ENCODE measurements at places on chromosomes 11 and 22.

DNA sequence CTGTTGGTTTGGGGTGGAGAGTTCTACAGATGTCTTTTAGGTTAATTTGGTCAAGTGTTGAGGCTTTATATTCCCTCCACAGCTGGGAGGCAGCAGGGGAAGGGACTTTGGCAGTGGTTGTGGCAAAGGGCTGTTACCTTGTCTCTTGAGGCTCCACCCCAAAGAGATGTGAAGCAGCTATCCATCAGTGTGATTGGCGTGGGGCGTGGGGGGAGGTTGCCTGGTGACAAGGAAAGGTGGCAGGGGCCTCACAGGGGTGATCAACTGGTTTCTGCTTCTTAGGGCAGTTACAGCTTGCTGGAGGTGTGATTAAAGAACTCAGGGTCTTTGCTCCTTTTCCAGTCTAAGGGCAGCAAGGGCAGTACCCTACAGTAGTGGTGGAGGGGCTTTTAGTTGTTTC is 59.3 kb downstream of the FANCF start:
- DNase-seq: no peak

DNA sequence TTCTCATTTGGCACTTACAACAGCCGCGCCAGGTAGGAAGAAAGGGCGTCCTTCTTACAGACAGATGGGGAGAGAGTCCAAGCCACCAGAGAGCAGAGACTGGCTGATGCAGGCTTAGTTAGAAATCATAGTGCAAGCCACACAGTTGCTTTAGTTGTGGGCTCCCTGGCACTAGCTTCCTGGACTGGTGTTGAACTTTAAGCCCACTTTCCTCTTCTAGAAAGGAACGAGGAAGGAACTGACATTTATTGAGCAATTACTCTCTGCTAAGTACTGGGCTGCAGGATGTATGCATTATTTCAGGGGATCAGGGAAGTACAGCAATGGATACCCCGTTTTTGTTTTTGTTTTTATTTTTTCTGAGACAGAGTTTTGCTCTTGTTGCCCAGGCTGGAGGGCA is 3.0 kb downstream of the BACE1 start:
- no peak for DNase-seq

DNA sequence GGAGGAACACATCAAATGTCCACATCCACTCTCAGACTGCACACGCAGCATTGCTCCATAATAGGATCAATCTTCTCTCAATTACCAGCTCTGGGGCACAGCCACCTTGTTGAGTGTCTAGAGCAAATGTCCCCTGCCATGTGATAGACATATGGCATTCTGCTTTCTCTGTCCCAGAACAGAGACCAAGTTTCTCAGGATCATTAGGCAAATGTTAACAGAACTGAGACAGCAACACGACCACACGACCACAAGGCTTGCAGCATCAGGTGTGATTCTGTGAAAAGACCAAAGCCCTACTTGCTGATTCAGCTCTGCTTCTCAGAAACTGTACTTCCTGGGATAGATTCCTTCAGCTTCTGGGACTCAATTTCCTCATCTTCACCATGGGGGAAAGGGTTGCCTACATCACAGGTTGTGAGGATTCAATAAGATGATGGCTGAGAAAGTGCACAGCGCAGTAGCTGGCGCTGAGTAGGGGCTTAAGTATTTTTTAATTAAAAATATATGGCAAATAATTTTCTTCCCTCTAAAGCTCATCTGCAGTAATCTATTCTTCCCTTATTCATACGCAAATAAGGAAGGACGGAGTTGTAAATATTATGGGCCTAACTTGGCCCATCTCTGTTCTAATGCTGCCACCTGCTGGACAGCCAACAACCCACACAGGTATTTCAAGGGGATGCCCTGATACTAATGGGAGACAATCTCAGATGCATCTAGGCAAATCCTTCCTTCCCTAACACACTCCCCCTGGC is 54.3 kb upstream of the USP47 start:
- DNase-seq: peak; percentile 45

DNA sequence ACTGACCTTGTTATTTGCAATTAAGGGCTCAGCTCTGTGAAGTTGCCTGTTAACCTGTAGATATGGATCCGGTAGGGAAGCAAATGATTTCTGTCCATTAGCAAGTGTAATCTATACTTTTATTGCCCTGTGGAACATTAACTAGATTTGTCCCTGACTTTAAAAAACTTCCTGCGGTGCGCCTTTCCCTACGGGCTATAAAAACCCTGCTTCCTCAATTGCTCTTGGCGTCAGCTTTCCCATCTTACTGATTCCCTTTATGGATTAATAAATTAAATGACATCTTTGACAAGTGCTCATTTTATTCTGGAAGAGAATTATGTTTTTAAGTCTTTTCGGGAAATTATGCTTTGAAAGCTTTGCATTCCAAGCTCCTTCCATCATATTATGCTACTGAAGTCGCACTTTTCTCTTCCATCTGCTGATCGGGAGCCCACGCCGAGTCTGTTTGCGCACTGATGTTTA is 18.3 kb upstream of the CLMP start:
- no peak for DNase-seq

- no peak for DNase-seq
Observed at GRCh38 chr11:121841487-121842191, 274.4 kb downstream of the BLID start.

DNA sequence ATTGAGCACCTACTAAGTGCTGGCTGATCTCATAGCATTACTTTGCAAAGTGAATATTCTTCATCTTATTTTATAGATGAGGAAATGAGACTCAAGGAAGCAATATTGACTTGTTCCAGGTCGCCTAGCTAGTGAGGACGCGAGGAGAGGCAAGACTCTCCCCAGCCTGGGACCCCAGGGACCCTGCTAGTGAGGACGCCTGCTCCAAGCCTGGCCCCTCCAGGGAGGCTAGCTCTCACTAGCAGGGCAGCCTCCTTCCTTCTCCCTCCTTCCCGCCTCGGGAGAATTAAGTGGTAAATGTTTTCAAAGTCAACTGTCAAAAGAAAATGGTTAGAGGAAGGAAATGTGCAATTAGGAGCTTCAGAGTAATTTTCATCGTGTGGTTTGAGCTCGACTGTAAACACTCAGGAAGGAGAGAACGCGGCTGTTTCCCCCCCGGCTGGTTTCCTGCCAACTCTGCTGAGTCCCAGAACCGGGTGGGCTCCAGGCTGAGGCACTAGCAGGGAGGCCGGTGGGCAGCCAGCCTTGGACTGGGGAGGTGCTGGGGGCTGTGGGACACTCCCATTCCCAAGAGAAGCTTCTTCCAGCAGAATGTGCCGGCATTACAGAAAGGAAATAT is 17.9 kb downstream of the MYEOV start:
- DNase-seq: no peak

GRCh38 chr22:45435544-45436139 is 22.1 kb downstream of the RIBC2 start:
- peak; percentile 68 for DNase-seq

DNA sequence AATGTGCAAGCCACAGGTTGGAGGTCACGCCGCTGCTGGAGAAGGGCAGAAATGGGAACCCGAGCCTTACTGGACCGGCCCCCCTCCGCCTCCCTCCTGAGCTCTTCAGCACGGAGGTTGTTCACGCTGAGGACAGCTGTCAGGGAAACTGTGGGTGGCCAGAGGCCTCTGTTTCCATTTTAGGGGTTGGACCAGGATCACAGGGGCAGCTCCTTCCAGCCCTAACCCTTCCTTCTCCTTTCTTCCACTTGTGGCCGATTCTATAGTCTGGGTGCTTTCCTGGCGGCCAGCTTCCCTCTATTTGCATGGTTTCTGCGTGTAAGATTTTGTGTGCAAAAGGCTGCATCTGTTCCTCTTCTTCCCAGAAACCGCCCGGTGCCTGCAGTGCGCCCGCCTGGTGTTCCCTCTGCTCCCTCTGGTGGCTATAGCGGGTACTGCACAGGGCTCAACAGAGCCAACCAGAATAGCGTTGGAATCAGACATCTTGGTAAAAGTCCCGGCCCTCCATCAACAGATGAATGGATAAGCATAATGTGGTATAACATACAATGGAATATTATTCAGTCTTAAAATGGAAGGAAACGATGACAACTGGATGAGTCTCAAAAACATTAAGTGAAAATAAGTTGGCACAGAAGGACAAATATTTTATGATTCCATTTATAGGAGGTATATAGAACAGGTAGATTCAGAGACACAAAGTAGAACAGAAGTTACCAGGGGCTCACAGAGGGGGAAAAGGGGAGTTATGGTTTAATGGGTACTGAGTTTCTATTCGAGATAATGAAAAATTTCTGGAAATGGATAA is 8.4 kb upstream of the SLC22A8 start:
- peak; percentile 66 for DNase-seq

DNA sequence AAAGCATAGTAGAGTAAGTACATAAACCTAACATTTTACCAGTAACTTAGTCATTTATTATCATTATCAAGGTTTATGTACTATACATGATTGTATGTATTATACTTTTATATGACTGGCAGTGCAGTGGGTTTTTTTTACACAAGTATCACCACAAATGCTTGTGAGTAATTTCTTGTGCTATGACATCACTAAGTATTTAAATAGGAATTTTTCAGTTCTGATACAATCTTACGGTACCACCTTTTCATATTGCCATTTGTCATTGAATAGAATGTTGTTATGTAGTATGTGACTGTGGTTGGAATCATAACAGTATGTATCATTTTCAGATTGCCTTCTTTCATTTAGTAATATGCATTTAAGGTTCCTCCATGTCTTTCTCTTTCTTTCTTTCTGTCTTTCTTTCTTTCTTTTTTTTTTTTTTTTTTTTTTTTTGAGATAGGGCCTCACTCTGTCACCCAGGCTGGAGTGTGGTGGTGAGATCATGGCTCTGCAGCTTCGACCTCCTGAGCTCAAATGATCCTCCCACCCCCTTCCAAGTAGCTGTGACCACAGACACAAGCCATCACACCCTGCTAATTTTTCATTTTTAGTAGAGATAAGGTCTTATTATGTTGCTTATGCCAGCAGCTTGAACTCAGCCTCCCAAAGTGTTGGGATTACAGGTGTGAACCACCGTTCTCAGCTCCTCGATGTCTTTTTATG is 18.6 kb downstream of the ATM start:
- no peak for DNase-seq

GRCh38 chr11:20364341-20364792 is 853 bp downstream of the HTATIP2 start:
- no peak for DNase-seq

DNA sequence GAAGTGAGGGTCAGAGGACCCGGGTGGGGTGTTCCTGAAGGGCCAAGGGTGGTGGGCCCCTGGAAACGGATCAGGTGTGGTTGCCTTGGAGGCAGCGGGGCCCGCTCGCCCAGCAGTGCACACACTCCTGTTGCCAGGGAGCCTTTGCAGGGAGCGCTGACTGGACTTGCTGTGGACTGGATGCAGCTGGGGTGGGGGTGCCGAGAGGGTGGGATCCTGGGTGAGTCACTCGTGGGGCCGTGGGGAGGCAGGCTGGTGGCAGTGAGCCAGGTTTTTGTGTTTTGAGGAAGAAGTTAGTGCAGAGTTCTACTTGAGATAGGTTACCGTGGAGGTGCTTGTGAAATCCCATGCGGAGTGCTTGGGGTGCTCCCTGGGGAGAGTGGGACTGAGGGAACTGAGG is 1.3 kb downstream of the MRPL23 start:
- no peak for DNase-seq

- no peak for DNase-seq
Observed at GRCh38 chr11:17699147-17700114, 19.9 kb upstream of the MYOD1 start.

DNA sequence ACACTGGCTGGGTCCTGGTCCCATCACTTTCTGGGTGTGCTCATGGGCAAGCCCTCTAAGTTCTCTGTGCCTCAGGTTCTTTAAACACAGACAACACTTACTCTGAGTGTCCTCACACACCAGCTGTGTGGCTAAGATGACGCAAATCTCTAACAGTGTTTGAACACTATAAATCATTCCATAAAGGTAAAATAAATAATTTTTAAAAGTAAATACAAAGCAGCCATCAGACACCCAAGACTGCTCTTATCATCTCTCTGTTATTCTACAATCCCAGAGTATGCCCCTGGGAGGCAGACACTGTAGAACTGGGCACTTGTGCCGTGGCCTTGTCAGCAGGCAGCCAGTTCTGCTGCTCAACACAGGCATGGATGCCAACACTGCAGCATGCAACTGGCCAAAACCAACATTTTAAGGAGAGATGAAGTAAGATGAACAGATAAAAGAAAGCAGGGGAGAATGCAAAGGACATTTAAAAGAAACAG is 56.8 kb downstream of the RPL27A start:
- DNase-seq: no peak

DNA sequence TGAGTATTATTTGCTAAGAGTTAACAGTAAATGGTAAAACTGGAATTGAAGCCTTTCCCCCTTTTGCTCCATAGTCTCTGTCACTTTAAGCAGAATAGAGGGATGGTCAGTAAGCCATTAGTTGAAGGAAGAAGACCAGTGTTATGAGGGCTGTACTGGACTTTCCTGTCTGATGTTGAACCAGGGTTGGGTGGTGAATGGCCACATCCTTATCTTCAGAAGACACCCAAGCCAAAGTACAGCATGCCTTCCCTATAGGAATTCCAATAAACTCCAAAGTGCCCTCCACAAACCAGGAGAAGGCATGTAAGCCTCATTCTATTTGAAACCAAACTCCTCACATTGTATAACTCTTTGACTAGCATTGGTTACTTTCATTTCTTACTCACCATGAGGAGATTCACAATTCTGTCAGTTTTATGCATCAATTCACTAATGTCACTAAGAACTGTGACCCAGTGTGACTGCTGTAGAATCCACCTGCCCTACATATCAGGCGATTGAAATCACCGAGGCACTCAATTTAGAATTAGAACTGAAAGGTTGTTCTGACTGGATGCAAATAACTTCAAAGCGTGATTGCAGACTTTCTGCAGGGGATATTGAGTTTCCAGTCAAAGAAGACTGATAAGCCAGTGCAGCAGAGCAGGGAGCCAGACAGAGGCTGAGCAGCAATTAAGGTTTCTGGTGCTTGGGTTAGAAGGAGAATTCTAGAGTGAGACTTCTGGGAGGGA is 107.1 kb upstream of the DDI1 start:
- no peak for DNase-seq

GRCh38 chr11:19676475-19677380 is 35.9 kb upstream of the NAV2 start:
- no peak for DNase-seq

DNA sequence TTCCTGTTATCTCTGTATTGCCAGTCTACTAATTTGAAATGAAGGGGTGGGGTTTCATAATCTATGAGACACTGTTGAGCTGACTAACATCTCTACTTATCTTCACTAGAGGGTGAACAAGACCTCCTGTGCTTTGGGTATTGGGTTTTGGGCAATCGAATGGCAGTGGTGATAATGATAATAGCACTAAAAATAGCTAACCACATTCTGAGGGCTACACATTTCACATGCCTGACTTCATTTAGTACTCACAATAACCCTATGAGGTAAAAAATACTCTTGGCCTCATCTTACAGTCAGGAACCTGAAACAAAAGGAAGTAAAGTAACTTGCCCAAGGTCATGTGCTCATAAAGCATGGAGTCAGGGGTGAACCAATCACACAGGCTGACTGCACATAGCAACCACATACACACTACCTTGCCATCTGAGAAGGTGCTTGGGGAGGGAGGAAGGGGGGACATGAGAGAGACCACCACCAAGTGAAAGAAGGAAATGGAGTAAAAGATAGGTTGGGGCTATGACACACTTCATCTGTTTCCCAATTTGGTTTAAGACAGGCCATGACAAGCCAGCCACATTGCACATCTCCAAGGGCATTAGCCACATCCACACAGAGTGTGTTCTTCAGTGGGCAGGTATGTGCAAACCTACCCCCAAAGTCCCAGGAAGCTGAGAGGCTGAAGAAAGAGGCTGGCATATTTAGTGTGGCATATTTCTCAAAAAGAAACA is 387.6 kb upstream of the DDI1 start:
- no peak for DNase-seq

- no peak for DNase-seq
Observed at GRCh38 chr22:29524442-29525191, 28.9 kb downstream of the THOC5 start.

- DNase-seq: no peak
Observed at GRCh38 chr22:31143537-31143936, 3.2 kb upstream of the PLA2G3 start.

Measured in activated T-helper 1 cell treated with Interleukin-2 at 50 U/mL for 16 hours (primary cell).